ENCODE measurements at places on chromosomes 3 and 15.

- no peak for DNase-seq
Measured at GRCh38 chr3:58829321-58830000, 162.9 kb upstream of the FAM3D start.

DNA sequence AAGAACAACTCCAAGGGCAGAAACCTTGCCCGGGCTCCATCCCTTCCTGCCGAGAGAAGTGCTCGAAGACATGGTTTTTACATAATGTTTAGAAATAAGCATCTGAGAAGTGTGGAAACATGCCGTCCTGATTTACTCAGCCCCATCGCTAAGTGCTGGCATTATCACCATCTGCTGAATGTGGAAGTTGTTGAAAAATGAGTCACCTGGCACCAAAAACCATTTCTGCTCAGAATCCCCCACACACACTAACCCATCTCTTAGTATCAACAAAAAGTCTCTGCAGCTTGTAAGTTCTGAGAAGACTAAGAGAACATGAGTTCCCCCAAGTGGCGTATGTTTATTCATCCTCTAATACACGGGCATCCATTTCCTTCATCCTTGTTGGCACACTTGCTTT is 51.0 kb upstream of the ARL8B start:
- no peak for DNase-seq

DNA sequence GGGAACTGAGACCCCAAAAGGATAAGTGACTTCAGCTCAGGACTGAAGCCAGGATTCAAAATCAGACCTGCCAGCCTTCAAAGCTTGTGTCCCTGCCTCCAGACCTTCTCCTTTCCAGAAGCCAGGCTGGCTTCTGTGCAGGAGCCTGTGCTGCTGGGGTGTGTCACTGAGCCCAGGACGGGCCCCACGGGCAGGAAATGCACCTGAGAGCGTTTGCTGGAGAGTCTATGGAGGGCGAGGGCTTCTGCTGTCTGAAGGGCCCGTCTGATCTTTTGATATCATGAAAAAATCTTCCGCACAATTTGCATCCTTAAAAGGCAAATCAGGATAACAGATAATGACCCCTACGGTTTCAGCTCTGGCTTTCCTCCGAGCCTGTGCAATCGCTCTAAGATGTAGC is 125.4 kb downstream of the FAM43A start:
- no peak for DNase-seq

- DNase-seq: no peak
Measured at GRCh38 chr3:80785475-80785874, 976.0 kb downstream of the GBE1 start.

All from activated naive CD4-positive, alpha-beta T cell treated with Interleukin-2 at 50 U/mL for 16 hours (primary cell).